ENCODE measurements at places on chromosomes 3 and 15.

GRCh38 chr15:100457201-100457600 is 71.5 kb downstream of the CERS3 start:
- DNase-seq: no peak

DNA sequence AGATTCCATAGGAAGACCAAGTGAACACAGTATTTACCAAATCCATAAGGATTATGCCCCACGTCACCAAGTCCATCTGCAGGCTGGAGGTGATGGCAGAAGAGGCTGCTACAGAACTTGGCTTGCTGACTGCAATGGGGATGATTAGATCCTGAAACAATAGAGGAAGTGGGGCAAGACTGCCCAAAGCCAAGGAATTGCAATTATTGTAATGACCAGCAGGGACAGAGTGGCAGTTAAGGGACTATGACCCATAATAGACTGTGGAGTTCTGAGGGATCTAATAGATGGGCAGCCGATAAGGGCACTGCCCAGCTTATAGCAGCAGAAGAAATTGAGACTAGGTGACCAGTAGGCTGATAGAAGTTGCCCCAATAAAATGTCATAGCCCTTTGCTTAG is 108.4 kb downstream of the MINAR1 start:
- DNase-seq: no peak

GRCh38 chr3:118991775-118992174 is 42.9 kb downstream of the IGSF11 start:
- no peak for DNase-seq

DNA sequence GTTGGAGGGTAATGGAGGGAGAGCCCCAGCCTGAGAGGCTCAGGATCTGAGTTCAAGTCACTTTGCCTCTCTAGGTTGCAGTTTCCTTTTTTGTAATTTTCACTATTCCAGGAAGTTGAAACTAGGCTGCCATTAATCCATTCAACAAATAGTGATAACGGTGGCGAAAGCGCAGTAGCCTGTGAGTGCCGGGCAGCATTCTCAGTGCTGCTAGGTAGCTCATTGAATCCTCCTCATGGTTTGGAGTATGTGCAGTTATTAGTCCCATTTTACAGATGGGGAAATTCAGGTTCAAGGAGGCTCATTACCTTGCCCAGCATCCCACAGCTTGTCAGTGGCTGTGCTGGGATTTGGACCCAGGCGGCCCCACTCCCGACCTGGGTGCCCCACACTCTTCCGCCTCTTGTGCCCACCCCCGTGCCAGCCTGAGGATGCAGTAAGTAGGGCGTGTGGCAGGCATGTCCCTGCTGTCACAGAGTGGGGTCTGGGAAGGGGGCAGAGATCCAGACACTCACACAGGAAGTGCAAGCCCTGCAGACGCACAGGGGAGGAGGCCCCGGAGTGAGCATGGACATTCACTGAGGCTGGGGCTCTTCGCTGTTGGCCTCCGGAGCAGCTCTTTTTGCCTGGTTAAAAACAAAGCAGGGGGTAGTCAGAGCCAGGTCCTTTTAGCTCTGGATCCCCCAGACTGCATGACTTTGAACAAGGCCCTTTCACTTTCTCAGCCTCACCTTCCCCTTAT is 58.8 kb downstream of the SLC6A6 start:
- no peak for DNase-seq

- no peak for DNase-seq
Measured at GRCh38 chr3:73401059-73401458, 223.7 kb downstream of the PDZRN3 start.

- DNase-seq: peak; percentile 28
Measured at GRCh38 chr3:14440168-14440518, 37.7 kb downstream of the SLC6A6 start.

DNA sequence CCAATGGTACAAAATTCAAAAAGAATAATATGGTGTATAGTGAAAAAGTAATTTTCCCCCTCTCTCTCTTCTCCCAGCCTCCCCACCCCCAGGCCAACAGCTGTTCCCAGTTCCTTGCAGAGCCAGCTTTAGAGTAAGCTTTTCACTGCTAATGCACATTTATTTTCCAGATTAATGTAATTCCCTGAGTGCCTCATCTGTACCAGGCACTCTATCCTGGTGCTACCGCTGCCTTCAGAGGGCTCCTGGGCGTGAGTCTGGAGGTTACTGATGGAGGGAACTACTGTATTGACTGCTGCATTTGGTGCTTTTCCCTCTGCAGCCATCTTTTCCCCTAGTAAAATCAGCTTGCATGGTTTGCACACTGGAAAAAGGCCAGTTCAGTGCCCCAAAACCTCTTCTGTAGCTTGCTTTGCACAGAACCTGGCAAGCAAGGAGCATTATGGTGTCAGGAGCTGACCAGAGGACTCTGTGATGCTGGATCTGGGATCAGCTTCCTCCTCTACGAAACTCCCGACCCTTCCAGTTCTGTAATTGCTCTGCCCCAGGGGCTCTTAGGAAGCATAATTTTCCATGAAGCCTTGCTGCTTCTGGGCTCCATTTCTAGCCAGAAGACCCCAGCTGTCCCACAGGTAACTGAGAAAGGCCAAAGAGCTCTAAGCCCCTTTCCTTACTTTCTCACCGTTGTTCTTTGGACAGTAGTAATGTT is 8.5 kb upstream of the USP3 start:
- DNase-seq: no peak

GRCh38 chr3:100045696-100046095 is 68.6 kb downstream of the FILIP1L start:
- no peak for DNase-seq

GRCh38 chr3:110493438-110494092 is 578.1 kb upstream of the NECTIN3 start:
- DNase-seq: no peak

DNA sequence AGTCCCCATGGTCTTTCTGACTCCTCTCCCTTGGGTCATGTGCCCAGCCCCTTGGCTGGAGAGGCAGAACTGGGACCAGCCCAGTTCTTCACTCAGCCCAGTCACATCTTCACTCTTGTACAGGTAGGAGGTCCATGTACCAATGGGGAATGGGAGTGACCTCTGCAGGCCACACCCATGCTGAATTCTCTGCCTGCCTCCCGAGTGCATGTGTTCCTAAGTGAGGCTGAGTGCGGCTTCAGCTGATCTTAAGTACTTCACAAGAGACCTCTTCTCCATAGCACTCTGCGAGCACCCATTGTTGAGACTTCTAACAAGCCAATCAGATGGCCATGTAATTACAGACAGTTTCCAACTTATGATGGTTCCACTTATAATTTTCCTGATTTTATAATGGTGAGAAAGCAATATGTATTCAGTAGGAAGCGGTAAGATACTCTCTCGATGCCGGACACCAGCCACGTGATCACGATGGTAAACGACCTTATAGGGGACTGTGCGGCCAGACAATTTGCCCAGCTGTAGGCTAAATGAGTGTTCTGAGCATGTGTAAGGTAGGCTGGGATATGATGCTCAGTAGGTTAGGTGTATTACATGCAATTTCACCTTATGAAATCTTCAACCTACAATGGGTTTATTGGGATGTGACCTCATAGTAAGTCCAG is 112.1 kb downstream of the KLF13 start:
- DNase-seq: no peak

DNA sequence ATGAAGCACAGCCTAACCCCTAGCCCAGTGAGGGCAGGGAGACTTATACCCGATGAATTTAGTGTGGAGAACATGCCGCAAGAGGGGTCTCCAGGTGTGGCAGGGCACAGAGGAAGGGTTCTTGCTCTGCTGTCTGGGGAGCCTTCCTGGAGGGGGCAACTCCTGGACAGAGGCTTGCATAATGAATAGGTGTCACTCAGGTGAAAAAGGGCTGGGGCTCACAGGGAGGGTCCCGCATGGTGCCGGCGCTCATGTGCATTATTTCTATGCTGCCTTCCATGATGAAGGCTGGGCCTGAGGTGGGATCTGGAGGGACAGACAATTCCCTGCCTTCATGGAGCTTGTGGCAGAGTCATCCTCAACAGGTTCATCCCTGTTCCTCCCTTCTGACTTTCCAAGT is 51.5 kb downstream of the ITGA11 start:
- no peak for DNase-seq

DNA sequence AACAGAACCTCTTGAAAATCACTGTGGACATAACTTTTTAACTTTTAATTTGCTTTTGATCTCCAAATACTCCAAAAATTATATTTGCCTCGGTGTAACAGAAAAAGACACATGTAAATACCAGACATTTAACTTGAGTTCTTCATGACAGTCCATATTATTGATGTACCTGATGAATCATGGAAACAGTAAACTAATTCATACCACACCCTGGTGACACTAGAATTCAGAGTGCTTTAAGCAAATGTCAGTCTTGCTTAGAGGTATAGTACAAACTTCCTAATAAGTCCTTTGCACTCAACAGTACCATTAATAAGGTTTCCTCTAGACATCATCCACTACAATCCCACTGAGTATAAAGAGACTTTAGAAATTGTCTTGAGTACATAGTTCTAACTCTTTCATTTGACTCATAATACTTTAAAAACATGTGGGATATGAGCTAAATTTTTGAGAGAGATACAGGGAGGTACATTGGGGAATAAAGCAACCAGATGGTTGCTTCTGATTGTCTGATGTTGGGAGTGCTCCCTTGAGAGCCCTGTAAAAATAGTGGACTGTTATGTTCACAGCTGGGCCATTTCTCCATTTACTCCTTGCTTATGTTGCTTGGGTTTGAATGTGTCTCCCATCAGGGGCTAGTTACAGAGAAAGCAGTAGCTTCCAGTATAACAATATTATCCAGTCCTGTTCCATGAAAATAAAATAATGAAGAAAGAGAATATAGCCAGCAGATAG is 175.7 kb downstream of the ALCAM start:
- no peak for DNase-seq

- DNase-seq: no peak
Measured at GRCh38 chr3:59235634-59236012, 185.8 kb upstream of the CFAP20DC start.

Data from NCI-H345 (cell line).